ACHN (cell line): ENCODE measurements at places on chromosomes 7 and 10.

- DNase-seq, result no peak
These were observed 42.3 kb downstream of the DPYSL4 start for GRCh38 chr10:132229096-132229495.

DNA sequence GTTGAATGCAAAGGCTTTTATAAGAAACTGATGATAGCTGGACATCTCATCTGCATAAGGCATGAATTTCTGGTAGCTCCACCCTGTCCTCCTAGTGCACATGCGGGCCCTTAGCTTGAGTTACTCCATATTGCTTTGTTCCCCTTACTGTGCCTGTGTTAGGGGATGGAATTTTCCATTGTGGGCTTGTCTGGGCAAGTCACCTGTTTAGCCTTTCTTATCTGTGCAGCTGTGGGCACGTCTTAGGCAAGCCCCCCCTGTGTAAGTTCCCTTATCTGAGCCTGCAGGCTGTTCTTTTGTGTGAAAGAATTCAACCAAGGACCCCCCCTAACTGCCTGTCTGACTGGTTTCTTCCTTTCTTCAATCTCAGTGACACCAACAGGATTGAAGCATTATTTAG is 14.5 kb upstream of the CROT start:
- no peak for DNase-seq

GRCh38 chr10:20855398-20856038 is 41.6 kb downstream of the NEBL start:
- DNase-seq, result peak; percentile 29

- DNase-seq, result no peak
These were observed 33.4 kb upstream of the SH2D4B start for GRCh38 chr10:80504158-80504811.

DNA sequence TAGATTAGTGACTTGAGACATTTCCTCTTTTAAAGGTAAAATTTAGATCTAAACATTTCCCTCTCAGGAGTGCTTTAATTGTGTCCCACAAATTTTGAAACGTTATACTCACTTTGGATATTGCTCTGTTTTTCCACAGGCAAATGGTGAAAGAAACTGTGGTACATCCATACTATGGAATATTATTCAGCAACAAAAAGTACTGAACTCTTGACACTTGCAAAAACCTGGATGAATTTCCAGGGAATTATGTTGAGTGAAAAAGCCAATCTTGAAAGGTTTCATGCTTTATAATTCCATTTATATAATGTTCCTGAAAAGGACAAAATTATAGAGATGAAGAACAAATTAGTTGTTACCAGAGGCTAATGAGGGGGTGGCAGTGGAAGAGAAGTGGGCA is 153.3 kb upstream of the SVIL start:
- DNase-seq, result no peak

GRCh38 chr10:78433766-78434535 is 400.3 kb downstream of the RPS24 start:
- DNase-seq, result no peak

GRCh38 chr7:102455596-102455995 is 9.1 kb downstream of the ALKBH4 start:
- DNase-seq, result no peak

DNA sequence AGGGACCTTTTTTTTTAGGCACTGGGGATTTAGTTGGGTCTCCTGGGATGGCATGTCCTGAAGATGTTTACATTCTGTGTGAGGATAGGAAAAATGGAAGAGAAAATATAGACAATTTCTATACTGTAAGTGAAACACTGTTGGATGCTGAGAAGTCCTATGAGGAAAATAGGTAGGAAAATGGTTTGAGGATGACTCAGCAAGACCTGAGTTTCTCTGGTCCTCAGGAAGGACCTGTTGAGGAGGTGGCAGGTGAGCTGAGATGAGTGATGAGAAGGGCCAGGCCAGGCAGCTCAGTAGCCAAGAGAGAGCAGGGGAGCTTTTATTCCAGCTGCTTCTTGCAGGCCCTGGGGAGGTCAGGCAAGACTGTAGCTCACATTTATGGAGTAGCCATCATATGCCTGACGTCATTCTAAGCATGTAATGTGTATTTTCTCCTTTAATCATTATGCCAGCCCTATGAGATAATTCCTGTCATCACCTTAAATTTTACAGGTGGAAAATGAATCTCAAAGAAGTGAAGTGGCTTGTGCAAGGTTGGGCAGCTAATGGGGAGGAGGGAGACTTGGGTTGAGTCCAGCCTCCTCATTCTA is 19.1 kb upstream of the LRRC18 start:
- no peak for DNase-seq

- no peak for DNase-seq
These were observed 1028.5 kb upstream of the PHF14 start for GRCh38 chr7:9945131-9945530.

- peak; percentile 51 for DNase-seq
These were observed 179.9 kb downstream of the PTPRN2 start for GRCh38 chr7:158407581-158408317.

- DNase-seq, result no peak
These were observed 70.1 kb upstream of the PLPP4 start for GRCh38 chr10:120386896-120387295.

DNA sequence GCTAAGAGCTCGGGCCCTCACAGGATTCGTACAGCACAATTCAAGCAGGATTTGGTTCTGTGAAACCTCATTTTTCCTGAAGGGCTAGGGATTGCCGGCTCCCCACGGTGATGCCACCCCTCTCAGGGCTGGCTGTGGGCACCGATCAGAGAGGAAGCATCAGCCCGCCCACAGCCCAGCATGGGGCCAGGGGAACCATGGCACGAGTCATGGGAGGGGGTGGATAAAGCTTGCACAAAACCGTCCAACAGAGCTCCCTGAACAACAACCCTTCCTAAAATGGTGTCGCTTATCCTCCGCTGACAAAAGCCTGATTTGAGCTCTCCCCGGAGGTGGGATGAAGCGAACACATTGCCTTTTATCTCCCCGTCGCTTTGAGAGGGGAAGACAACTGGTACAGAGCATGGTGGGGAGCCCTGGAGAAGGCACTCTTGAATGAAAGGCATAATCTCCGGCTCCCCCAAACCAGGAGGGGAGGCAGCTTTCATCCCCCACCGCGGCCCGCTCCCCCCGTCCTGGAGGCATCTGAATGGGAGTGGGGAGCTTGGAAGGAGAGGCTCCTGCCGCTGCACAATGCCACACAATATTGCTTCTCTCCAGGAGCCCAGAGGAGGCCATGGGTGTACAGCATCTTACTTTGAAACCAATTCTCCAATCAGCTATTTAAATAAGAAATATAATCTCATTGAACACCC is 144.0 kb downstream of the RPS24 start:
- DNase-seq, result no peak

DNA sequence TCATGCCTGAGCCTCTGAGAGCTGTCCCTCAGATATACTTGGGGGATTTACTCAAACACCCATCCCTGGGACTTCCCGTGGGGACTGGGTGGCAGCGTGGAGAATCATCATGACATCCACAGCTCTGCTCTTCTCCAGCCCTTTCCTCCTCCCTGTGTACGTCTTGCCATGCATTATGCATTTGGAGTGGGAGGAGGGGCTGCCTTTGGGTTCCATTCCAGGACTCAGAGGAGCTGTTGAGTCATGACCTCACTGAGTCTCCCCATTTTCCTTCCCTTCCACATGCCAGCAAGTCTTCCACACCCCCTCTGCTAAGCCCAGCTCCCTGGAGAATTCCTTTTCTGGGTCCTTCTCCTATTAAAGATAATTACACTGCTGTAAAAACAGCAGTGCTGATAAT is 480.7 kb downstream of the SORCS3 start:
- no peak for DNase-seq

GRCh38 chr10:85222300-85222699 is 893.9 kb downstream of the CCSER2 start:
- DNase-seq, result no peak

DNA sequence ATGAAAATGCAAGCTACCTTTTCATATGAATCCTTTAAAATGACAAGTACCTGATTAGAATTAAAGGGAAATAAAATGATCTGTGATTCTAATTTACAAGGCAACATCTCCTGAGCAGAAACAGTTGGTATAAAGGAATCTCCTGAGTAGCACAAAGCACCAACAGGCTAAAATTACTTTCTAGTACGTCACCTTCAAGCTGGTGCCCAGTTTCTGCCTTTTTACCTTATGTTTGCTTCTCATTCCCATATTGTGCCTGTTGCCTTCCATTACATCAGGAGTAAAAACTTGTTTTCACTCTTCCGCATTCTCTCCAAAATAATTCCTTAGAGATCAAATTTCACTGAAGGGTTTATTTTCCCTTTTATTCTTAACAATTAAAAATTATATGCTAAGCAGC is 587.1 kb upstream of the KCND2 start:
- DNase-seq, result no peak

- no peak for DNase-seq
These were observed 107.7 kb upstream of the FAM20C start for GRCh38 chr7:84633-85020.

GRCh38 chr7:41224063-41224763 is 478.7 kb downstream of the INHBA start:
- DNase-seq, result no peak

- no peak for DNase-seq
These were observed 83.0 kb downstream of the NRG3 start for GRCh38 chr10:81957976-81958375.

- no peak for DNase-seq
These were observed 51.3 kb downstream of the PCLO start for GRCh38 chr7:83111391-83111790.

DNA sequence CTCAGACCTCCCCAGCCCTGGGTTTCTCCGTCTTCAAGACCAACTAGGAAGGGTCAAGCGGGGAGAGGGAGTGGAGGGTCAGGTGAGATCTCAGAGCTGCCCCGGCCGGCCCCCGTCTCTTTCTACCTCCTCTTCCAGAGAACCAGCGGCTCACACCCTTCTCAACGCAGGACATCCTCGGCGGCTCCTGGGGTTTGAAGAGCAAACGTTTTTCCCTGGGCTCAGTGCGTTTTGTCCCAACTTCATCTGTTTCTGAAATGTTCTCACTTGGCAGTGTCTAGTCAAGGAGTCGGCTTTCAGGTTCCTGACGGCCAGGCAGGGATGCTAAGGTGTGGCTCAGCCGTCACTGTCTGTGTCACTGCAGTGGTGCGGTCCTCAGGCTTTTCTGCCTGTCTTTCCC is 416.4 kb upstream of the FOXK1 start:
- DNase-seq, result no peak

DNA sequence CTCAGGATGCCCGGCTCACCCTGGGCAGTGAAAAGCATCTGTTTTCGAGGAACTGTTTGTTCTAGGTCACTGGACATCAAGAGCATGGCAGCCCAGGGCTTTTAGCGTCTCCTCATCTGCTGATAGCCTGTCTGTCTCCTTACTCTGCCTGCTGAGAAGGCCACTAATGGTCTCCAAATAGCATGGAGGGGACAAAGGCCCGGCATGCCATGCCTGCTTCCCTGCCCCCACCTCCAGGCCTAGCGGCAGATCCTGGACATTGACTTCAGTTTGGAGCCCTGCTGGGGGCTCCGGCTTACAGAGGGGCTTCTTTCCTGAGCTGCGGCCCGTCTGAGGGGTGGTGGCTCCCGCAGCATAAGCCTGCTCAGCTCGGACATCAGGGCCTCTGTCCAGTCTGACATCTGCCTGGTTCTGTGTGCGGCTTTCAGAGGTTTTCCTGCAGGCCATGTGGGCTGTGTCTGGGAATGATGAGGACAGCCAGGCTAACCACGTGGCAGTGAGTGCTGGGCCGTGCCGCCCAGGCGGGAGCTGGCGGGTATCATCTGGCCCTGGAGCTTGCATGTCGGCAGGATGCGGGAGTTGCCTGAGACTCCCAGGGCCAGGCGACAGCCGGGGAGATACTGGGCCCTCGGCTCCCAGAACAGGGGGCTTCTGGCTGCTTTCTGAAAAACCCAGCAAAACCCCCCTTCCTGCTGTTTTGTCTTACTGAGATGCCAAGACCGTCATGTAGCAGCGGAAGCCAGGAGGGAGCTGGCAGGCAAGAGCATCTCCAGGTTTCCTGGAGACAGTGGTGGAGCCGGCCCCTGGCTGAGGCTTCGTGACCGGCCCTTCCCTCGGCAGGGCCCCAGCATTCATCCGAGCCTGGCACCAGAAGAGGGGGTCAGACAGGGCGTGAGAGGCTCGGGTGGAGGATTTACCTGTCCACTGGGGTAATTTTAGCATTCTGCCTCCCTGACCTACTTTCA is 9.2 kb downstream of the PFKFB3 start:
- DNase-seq, result no peak

DNA sequence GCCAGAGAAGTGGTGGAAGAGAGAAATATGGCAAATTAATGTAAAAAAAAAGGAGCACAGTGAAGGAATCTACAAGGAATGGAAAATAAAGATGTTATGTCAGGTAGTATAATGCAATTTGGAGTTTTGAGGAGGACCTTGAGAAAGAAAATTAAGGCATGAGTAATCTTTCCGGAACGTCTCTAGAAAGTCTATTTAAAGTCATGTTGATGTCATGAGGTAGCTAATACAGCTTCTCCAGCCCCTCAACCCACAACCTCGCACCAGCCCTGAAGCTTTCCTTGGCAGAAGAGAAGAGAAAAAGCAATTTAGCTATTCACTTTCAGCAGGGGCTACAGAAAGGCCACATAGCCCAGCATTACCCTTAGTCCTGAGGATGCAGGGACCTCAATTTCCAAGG is 22.5 kb downstream of the TRDMT1 start:
- no peak for DNase-seq

DNA sequence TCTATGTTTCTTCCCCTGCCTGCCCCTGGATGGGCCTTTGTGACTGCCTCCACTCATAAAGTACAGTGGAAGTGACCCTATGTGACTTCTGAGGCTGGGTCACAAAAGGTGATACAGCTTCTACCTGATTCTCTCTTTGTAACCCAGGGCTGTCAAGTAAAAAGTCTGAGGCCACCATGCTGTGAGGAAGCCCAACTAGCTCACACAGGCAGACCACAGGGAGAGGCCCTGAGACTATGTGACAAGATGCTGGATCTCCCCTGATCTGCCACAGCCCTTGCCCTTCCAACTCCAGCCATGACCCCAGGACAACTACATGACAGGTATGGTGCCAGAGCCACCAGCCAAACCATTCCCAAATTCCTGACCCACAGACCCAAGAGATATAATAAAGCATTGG is 45.8 kb downstream of the DRGX start:
- DNase-seq, result no peak

GRCh38 chr7:120933475-120933874 is 17.1 kb upstream of the ING3 start:
- DNase-seq, result no peak

DNA sequence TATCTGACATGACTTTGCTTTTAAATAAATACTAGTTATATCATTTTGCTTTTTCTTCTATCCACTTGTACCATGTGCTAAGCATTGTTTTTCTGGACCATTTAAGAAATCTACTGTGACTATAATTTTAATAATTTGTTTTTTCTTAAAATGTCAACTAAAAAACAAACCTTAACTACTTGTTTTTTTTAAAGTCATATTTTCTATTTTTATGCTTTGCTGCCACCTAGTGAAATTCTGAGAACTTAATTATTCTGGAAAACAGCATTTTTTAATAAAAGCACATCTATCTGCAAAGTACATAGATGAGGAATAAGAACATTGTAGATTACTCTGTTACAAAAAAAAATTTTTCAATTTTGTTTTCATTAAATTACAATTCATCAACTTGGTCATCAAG is 47.4 kb downstream of the ORC5 start:
- DNase-seq, result peak; percentile 63

- peak; percentile 100 for DNase-seq
These were observed 470 bp upstream of the NAMPT start for GRCh38 chr7:106285051-106285854.

- no peak for DNase-seq
These were observed 141.6 kb downstream of the TNS3 start for GRCh38 chr7:47440320-47440719.

GRCh38 chr10:9096288-9096687 is 1041.8 kb downstream of the GATA3 start:
- no peak for DNase-seq

GRCh38 chr7:147578196-147578595 is 1012.4 kb upstream of the C7orf33 start:
- no peak for DNase-seq
